ENCODE measurements at places on chromosomes 16 and 17. TPM values are rescaled to one million over a fixed set of nuclear protein-coding genes. Genes with fewer than 3 reads are reported as not detected.

DNA sequence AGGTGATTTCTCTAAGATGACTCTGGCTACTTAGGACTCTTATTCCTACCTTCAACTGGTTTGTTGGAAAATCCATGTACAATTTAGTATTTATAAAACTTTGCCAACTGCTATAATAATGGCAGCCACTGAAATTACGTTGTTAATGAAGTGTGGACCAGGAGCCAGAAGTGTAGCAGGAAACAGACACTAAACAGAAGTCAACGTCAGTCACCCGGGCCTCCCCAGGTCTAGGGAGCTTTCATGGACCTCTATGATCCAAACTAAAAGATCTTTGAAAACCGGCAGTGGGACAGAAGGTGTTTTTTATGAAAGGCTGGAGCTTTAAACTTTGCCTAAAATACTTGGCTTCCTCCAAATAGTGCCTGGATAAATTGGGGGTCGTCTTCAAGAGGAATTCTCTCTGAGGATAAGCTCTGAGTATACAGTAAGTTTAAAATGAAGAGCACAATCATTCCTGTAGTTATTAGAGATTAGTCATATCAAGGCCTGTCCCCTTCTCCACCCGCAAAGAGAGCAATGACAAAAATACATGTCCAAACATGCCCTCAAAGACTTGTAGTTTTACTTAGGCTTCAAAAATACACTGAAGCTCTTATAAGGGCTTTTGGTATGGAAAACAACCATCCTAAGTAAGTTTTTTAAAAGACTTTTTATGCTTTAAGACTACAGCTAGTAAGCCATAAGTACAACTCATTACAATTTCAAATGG, 34.6 kb downstream of the DCUN1D3 start:
- ATAC-seq: no peak

DNA sequence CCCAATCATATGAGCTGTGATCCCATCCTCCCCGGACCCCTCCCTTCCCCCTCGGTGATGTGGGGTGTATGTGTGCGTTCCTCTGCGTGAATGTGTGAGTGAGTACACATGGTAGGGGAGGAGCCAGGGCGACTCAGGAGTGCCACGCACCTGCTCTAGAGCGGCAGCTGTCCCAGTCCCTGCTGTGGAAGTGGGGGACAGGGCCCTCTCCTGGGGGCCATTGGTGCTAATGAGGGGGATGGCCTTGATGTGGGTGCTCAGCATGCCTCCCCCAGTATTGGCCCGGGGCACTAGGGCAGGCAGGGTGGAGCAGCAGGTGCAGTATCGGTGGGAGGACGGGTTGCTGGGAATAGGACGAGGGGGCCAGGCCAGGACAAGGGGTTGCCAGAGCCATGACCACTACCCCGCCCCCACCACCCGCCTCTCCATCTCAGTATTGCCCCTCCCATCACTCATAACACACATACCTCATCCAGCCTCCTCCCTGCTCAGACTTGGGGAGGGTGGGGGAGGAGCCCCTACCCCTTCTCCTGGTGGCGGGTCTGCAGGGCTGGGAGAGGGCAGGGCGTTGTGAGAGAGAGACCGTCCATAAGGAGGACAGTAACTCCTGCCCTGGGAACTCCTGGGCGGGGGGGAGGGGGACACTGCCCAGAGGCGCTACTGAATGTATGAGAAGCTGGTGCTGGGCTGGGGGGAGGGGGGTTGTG, 8.5 kb downstream of the NR1D1 start:
- ATAC-seq: no peak

DNA sequence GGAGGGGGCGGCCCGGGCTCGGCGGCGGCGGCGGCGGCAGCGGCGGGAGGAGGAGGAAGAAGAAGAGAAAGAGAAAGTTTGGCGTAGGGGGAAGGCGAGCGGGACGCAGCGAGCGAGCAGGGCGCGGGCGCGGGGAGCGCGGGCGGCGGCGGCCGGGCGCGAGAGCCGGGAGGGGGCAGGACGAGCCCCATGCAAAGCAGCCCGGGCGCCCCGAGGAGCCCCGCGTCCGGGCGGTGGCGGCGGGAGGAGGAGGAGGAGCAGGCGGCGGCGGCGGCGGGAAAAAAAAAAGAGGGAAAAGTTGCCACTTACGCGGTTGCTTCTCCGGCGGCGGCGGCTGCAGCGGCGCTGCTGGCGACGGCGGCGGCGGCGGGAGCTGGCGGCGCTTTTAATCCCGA, 10.3 kb upstream of the ZFHX3 start:
- peak; percentile 52 for ATAC-seq

DNA sequence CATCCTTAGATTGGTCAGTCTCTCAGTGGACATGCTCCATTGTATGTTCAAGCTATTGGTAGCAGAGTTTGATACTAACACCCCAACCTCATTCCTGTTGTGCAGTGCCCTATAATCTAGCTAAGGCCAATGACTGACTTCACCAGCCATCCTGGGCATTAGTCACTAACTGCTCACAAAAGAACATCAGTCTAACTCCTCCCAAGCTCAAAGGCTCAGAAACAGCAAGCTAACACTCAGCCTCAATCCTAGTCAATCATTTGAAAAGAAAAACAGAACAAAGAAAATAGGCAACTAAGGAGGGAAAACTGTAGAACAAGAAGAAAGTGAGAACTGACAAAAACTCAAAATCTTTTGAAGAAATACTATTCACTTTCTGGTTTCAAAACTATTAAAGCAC, 199.1 kb upstream of the C17orf78 start:
- no peak for ATAC-seq

CASKIN2 gene
- total RNA-seq: 46.0 TPM

GRCh38 chr17:68592009-68592408, 9.2 kb downstream of the FAM20A start:
- no peak for ATAC-seq

DNA sequence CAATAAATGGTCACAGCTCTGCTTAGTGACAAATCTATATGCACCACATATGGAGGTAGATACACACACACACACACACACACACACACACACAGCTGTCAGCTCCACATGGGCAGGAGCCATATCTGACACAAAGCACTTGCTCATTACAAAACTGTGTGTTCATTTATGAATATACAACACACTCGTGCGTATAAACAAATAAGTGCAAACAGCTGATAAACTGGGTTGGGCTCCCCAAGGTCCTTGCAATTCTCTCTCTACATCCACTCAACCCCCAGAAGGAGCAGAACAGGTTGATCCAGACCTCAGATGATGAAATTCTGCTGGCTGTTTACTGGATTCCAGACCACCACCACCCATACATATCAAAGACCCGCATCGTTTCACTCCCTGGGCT, 140.7 kb downstream of the XYLT1 start:
- ATAC-seq: peak; percentile 20

DNA sequence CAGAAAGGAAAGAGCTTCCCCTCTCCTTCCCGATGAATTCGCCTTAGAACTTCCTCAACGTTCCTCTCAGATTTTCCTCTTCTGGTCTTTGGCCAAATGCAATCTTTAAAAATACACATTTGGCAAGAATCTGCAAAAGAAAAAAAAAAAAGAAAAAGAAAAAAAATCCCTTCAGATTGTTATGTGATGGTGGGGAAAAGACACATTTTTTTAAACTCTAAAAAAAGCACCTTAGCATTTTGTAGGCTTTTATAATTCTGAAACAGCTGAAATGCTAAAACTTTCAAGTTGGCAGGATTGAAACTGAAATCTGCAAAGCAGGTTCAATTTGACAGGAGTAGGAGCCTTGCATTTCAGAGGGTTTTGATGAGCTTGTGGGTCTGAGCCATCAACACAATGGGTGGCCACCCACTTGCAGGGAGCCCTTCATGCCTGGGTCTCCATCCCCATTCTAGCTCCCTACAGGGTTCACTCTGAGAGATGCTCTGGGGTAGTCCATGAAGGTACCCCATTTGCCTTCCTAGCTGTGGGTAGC, 33.1 kb downstream of the CACNG3 start:
- ATAC-seq: no peak

Data from gastroesophageal sphincter (tissue), 4 donors.